ENCODE measurements at places on chromosomes 3 and 15.

DNA sequence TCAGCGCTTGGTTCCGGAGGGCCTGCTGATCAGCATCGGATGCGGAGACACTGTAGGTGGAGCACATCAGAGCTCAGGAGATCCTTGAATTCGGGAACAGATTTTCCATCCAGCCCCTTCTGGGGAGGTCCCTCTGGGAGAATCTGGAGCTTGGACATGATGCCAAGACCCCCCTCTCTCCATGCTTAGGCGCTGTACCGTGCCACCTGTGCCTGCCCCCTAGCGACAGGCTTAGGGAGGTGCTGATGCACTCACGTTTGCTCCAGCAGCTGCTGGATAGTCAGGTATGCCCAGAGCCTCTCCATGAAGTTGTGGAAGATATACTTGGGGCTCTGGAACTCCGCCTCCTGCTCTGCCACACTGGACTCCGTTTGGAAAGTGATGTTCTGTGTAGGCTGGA lies 9.7 kb downstream of the ITIH4 start:
- DNase-seq: no peak

- no peak for DNase-seq
These were observed 16.9 kb upstream of the CPEB1 start for GRCh38 chr15:82664021-82664420.

DNA sequence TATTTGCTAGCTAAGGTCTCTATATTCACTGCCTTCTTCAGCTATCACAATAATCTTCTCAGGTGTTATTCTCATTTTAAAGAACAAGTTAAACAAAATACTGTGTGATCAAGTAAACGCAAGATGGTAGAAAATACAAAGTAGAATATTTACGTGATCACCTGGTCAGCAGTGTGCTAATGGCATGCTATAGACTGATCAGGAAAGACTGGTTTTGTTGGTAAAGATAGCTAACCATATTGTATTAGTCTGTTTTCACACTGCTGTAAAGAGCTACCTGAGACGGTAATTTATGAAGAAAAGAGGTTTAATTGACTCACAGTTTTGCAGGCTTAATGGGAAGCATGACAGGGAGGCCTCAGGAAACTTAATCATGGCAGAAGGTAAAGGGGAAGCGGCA lies 50.4 kb downstream of the ZBTB38 start:
- DNase-seq: no peak

DNA sequence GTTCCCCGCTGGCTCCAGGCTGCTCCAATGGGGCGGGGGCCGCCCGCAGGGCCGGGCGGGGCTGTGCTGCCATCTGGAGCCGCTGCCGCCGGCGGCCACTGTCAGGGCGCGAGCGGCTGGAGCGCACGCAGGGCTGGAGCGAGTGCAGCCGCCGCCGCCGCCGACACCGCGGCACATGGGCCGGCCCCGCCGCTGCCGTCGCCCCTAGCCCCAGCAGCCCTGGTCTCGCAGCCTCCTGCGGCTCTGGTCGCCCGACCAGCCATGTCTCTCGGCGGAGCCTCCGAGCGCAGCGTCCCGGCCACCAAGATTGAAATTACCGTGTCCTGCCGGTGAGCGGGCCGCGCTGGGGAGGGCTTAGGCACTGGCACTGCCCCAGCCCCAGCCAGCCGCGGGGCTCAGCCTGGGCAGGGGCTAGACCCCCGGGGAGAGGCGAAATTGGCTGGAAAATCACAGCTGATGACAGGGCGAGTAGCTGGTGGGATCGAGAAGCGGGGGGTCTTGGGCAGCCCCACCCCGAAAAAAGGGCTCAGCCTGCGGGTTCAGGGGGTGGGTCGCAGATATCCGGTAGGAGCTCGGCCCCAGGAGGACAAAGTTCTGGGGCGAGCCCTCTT lies at the start of gene CPNE9:
CPNE9 (plus strand) TSS at position 98 of the 611 bp plus-strand sequence; CDS start at position 262, 164 bp downstream.
- DNase-seq: no peak

DNA sequence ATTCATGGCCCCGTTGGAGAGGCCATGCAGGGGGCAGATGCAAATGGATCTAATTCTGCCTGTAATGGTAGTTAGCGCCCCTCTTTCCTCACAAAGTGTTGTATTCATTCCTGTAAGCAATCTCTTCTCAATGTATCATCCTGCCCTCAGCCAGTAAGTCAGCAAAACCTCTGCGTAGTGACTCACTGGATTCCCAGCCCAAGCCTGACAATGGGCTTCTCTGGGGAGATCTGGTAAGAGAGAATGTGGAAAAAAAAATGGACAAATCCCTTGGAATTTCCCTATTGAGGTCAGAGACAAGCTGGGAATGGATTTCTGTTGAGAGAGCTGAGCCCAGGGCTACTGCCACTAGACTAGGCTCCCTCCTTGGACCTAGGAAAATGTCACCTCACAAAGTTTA lies 25.4 kb downstream of the ADPGK start:
- no peak for DNase-seq

GRCh38 chr3:122013448-122013925 lies 8.6 kb downstream of the ILDR1 start:
- DNase-seq: no peak

Data from NCI-H524 treated with DMSO at 0.1 percent for 48 hours (cell line).